ENCODE measurements at places on chromosomes 5 and 9.
A peak's percentile ranks its signal among the peaks of the same experiment; 100 is the strongest.

- peak; percentile 16 for DNase-seq
Observed at GRCh38 chr9:118522093-118523028, 818.2 kb downstream of the TLR4 start.

DNA sequence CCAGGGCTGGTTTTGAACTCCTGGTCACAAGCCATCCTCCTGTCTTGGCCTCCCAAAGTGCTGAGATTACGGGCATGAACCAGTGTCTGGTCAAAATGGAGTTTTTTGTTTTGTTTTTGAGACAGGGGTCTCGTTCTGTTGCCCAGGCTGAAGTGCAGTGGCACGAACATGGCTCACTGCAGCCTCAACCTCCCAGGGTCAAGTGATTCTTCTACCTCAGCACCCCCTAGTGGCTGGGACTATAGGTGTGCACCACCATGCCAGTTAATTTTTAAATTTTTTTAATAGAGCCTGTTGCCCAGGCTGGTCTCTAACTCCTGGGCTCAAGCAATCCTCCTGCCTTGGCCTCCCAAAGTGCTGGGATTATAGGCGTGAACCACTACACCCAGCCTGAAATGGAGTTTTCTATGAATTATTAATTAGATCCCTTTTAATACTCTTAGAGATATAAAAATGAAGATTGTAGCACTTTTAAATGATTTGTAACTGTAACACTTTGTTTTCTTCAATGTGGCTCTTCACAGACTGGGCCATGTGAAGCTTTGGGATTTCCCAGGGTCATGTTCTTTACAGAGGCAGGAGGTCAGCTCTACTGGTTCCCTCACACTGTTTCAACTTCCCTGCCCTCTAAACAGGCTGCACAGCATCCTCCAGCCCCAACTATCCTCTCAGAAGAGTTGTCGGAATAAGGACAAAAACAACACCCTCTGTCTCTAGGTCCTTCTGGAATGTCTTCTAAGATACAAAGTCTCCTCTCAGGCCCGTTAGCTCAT lies 32.7 kb upstream of the SPARC start:
- peak; percentile 39 for DNase-seq

DNA sequence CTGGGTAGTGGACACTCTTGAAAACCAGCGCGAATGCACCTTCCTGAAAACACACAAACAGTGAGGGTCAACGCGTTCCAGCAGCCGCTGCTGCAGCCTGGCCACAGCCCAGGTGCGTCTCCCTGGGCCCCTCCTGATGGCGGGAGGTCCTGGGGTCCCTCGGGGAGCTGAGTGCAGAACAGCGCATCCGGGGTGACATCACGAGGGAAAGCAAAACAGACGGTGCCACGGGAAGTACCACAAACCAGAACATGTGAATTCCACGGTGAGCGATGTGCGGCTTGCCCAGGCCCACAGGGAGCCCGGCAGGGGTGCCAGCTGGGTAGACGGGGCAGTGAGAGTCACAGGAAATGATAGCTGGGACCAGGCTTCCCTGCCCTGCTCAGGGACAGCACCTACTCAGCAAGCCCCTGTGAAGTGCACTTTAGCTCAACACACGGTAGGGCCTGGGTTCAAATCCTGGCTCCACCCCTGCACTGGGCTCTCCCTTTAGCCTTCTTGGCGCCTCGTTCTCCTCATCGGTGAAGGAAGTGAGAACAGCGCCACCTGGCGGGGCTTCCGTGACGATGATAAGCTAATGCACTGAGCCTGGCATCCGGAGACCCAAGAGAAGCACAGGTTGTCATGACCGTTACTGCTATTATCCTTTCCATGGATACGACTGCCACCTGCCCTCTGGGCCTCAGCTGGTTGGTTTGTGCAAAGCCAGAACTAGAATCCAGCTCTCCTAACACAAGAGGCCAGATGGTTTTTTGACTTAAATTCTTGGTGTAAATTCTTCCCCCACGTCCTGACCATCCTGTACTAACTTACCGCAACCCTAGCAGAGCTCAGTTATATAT lies 24.6 kb downstream of the GFPT2 start:
- DNase-seq = peak; percentile 88

DNA sequence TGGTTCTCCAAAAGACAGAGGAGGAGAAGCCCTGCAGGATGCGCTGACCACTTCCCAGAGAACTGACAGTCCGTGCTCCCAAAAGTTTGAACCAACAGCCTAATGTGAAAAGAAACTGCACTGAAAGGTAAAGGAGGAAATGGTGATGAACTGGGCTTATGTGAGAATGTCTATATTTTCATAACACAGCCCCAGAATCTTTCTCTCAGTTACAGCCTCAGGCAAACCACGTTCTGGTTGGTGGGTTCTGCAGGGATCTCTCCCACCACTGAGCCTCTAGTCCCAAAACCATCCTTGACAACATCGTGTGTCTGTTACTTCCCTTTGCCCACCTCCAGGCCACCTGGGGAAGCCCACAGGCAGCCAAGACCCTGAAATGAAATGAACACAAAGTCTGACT lies 23.9 kb downstream of the SPARC start:
- no peak for DNase-seq

- no peak for DNase-seq
Observed at GRCh38 chr9:137383081-137383783, 39.7 kb downstream of the EXD3 start.

DNA sequence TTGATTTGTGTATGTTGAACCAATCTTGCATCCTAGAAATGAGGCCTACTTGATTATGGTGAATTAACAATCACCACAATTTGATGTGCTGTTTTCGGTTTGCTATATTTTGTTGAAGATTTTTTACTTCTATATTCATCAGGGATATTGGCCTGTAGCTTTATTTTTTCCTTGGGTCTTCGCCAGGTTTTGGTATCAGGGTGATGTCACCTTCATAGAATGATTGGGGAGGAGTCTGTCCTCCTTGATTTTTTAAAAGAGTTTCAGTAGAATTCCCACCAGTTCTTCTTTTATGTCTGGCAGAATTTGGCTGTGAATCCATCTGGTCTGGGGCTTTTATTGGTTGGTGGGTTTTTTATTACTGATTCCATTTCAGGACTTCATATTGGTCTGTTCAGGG lies 115.2 kb downstream of the CPLANE1 start:
- DNase-seq = no peak

GRCh38 chr5:145912019-145912418 lies 24.4 kb upstream of the SH3RF2 start:
- no peak for DNase-seq

DNA sequence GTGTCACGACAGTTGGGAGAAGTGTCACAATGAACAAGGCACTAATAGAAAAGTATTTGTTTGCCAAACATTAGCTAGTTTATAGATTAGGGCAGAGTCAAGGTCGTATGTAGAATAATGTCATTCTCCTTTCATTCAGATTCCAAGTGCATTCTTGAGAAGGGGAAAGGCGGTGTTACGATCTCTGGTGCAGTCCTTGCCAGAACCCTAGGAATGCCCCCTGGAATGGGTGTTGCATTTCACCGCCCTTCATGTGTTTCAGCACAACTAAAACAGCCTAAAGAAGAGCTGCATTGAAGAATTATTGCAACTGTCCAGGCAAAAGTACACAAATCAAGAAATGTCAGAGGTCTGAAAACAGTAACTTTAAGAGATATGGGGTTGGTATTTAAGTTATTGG lies 721.0 kb upstream of the WWC1 start:
- no peak for DNase-seq

DNA sequence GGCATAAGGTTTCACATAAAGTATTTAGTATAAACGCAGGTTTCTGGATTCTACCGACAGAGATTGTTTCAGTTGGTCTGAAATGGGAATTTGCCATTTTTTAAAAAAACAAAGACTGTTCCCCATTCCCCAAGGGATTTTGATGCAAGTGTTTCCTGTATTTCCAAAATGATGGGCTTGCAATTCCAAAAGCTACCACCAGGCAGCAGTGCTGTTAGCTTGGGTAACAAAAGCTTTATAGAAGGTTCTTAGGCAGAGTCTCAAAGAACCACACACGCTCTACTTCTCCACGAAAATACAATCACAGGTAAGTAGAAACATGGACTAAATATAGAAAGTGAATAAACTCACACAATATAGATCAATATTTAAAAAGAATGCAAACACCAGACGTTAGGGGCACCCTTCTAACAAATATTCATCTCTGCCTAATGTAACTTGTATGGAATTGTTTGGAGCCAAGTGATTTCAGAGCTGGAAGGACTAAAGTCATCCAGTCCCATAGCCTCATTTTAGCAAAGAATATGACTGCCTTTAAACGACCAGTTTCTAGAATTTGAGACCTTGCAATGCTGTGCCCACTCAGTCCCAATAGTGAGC lies 154.3 kb downstream of the SPOCK1 start:
- peak; percentile 21 for DNase-seq

DNA sequence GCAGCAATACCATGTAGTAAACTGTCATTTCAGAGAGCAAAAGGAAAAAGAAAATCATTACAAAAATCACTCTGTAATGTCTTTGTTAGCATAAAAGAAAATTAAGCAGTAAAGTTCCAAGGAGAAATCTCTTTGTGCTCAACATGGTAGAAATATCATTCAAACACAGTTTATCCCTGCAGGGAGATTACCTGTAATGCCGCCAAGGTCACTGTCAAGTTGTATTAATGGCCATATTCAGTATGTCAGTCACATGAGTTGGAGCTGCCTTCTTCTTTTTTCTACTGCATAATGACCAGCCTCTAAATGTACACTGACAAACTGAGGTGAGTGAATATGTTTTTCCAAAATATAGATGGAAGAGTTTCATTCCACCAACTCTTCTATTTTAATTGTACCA lies 36.5 kb downstream of the MEF2C start:
- DNase-seq = no peak

DNA sequence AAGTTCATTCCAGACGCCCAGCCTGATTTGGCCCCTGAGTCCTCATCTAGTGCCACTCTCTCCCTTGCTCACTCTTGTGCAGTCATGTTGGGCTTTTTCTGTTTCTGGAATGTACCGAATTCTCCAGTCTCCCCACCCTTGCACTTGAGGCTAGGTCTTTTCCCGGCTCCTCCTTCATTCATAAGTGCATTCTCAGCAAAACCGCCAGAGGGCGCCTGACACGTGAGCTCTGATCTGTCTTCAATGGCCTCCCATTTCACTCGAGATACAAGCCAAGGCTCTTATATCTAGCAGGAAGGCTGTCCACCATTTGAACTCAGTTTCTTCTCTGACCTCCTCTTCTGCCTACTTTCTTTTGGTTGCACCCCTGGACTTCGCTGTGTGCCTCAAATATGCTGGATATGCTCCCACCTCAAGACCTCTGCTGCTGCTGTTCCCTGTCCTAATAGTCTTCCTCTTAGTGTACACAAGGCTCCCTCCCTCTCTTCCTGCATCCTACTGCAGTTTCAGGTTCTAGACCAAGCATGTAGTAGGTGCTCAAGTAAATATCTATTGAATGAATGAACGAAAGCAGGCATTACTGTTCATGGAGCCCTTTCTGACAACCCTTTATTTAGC lies 568.1 kb upstream of the WWC1 start:
- peak; percentile 72 for DNase-seq

DNA sequence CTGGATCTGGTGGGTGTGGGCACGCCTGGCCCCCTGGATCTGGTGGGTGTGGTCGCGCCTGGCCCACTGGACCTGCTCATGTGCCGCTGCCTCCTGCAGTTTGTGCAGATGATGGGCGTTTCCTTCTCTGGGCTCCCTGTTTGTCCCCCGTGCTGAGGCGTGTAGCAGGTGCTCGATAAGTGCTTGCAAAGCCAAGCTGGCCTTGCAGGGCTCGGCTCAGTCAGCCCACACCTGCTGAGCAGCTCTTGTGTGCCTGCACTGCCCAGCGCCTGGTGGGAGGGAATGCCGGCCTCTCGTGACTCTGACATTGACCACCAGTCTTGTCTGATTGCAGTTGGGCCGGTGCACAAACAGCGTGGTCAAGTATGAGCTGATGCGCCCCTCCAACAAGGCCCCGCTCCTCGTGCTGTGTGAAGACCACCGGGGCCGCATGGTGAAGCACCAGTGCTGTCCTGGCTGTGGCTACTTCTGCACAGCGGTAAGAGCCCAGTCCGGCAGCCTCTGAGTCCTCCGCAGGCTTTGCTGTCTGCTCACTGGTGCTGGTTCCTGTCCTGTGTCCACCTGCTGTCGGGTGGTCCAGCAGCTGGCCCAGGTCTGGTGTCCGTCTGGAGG lies 102.7 kb upstream of the CACNA1B start:
- no peak for DNase-seq

DNA sequence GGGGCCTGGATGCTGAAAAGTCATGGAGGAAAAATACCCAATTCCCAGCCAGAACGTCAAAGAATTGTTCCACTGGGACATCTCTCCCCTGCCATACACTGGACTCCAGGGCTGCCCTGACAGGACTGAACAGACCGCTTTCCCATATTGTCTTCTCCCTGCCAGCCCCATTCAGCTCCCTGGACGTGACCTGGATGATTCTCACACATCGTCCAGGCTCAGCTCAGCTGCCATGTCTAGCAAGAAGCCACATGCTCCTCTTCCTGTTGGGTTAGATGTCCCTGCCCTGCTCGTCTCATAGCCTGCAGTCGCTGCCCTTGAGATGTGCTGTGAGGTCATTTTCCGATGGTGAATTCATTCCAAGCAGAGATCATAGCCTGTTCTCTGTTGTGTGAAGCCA lies 37.4 kb downstream of the FOXI1 start:
- no peak for DNase-seq

DNA sequence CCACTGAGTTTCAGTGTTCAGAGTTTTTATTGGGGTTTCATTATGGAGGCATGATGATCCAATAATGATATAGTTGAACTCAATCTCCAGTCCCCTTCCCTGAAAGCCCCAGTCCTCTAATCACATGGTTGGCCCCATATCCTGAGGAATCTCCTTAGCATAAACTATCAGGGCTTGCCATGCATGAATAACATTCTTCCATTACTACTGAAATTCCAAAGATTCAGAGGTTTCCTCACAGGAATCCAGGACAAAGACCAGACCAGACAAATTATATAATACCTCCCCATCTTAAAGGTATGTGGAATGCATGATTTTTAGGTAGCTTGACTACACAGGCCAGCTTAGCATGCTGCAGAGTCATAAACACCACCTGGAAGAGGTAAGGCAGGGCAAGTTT lies 15.5 kb upstream of the LRRTM2 start:
- DNase-seq = no peak

DNA sequence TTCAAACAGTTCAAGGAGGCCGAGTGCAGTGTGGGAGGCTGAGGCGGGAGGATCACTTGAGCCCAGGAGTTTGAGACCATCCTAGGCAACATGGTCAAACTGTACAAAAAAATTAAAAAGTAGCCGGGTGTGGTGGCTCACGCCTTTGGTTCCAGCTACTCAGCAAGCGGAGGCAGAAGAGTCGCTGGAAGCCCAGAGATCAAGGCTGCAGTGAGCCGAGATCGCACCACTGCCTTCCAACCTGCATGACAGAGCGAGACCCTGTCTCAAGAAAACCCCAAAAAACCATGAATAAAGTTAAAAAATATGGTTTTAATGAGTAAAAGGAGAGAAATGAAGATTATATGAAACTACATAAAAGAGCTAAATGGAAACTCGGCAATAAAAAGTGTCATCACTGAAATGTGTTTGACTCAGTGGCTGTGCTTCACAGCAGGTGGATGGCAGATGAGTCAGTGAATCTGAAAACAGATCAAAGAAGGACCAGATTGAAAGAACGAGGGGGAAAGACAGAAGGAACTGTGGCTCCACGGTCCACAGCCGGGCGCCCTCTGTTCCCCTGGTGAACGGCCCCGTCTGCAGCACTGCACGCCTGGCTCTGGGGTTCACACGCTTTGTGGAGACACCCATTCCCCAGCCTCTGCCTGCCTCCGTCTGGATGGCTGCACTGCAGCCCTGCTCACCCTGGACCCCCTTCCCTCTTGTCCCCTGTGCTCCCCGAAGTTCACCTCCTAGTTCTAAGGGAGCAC lies 25.1 kb downstream of the EXD3 start:
- DNase-seq = peak; percentile 59
